SK-MEL-5 (cell line): ENCODE measurements at places on chromosomes 16 and 17. TPM values are rescaled to one million over a fixed set of nuclear protein-coding genes. Genes with fewer than 3 reads are reported as not detected.

The CDC42EP4 gene
- total RNA-seq = 16.6 and 18.9 TPM in 2 replicates

The CMTR2 gene
- 30.3 and 30.7 TPM in 2 replicates for total RNA-seq

GRCh38 chr17:14582996-14583395, 282.1 kb downstream of the HS3ST3B1 start:
- no peak for DNase-seq

DNA sequence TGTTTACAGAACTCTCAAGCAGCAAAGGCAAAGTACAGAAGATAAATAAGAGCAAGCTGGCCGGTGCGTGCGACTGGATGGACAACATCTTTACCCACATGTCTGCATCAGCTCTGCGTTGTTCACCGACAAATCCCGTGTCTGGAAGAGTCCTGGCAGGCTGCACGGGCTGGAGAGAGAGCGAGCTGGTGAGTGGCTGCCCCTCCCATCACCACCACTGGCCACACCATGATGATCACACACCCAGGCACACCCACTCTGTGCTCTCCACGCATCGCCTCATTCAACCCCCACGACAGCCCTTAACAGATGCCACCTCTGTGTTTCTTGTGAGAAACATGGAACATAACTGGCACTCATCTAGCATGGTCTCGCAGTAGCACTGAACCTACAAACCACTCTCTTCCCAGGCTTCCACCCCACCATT, 59.2 kb downstream of the ANKRD11 start:
- DNase-seq = no peak

- DNase-seq = no peak
Observed at GRCh38 chr17:78759203-78759968, 22.7 kb downstream of the CYTH1 start.

- DNase-seq = no peak
Observed at GRCh38 chr17:1377334-1377733, 22.7 kb downstream of the YWHAE start.

DNA sequence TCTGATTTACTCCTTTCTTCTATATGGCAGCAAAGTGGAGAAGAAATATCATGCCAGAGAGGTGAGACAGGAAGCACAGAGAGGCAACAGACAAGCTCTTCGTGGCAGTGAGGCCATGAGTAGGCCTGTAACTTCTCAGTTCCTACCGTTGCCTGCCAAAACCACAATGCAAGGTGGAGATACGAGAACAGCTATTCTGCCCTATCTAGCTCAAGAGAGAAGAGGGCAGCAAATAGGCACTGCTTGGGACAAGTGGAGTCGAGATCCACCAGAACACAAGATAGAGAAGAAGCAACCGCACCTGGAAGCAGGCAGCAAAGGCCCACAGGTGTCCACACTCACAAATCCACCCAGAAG, 24.8 kb downstream of the RANBP10 start:
- DNase-seq = no peak

DNA sequence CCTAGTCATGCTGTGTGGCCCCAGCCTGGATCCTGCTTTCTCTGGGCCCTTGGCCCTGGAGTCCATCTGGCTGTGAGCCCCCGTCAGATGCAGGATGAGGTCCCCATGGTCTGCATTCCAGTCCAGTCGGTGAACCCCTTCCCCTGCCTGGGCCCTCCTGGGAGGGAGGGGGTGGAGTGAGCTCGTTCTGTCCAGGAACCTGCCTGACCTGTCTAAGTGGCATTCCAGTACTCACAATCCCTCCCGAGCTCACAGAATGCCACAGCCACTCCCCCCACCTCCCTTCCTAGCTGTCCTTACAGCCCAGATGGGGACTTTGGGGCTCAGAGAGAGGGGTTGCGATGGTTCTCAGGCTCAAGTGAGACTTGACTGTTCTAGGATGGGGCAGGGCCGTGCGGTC, 15.5 kb downstream of the SPNS2 start:
- DNase-seq = no peak

DNA sequence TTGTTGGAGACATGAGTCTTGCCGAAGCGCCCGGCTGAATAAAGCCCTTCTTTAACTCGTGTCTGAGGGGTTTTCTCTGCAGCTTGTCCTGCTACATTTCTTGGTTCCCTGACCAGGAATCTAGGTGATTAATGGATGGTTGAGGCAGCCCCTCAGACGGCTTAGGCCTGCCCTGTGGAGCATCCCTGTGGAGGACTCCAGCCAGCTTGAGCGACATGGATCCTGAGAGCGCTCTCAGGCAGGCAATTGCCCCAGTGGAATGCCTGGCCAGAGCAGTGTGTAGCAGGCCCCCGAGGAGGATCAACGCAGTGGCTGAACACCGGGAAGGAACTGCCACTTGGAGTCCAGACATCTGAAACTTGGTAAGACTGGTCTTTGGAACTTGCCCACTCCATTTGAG, 17.3 kb upstream of the ENDOV start:
- DNase-seq = no peak

GRCh38 chr17:13510062-13510461, 91.7 kb downstream of the HS3ST3A1 start:
- DNase-seq = no peak
